ENCODE measurements at places on chromosomes 11 and 22. TPM values are rescaled to one million over a fixed set of nuclear protein-coding genes. Genes with fewer than 3 reads are reported as not detected.

The DBX1 gene
- not detected for total RNA-seq

The PLAAT4 gene
- 5.0 TPM for total RNA-seq

The BACE1 gene
- total RNA-seq = 22.7 TPM

The NXPE2 gene
- total RNA-seq = not detected

The L3MBTL2 gene
- total RNA-seq = 23.7 TPM

The CDC42EP1 gene
- 70.0 TPM for total RNA-seq

The HBG2 gene
- not detected for total RNA-seq

The GRIA4 gene
- total RNA-seq = 0.34 TPM

The CDC42BPG gene
- 0.15 TPM for total RNA-seq

The PRR5 gene
- total RNA-seq = 3.7 TPM

The GGTLC2 gene
- total RNA-seq = not detected

The DERL3 gene
- total RNA-seq = 1.5 TPM

The MRPL11 gene
- 72.1 TPM for total RNA-seq

The OR5AS1 gene
- total RNA-seq = not detected

The UCP3 gene
- 0.30 TPM for total RNA-seq

The CEP164 gene
- 19.0 TPM for total RNA-seq

The THRSP gene
- not detected for total RNA-seq

The MUC5AC gene
- not detected for total RNA-seq

The CREBZF gene
- 15.6 TPM for total RNA-seq

The FAM180B gene
- not detected for total RNA-seq

The CHRM4 gene
- under 0.01 TPM for total RNA-seq

The HIRA gene
- total RNA-seq = 16.8 TPM

The OR4D5 gene
- total RNA-seq = not detected

The LMNTD2 gene
- 0.59 TPM for total RNA-seq

The LRRN4CL gene
- 10.9 TPM for total RNA-seq

The GSTT2B gene
- total RNA-seq = 31.1 TPM

The ASCL2 gene
- total RNA-seq = not detected

The CTSW gene
- total RNA-seq = 0.15 TPM

The SCO2 gene
- total RNA-seq = 1.8 TPM

The SLC22A6 gene
- not detected for total RNA-seq

The KBTBD3 gene
- total RNA-seq = 1.8 TPM

The CDCA5 gene
- total RNA-seq = 26.2 TPM

All from bronchus fibroblast of lung (primary cell).